ENCODE measurements at places on chromosomes 5 and 9.

- DNase-seq, result no peak
Measured at GRCh38 chr5:113063927-113064326, 87.3 kb downstream of the DCP2 start.

GRCh38 chr5:93632327-93632726 lies 49.3 kb downstream of the NR2F1 start:
- no peak for DNase-seq

DNA sequence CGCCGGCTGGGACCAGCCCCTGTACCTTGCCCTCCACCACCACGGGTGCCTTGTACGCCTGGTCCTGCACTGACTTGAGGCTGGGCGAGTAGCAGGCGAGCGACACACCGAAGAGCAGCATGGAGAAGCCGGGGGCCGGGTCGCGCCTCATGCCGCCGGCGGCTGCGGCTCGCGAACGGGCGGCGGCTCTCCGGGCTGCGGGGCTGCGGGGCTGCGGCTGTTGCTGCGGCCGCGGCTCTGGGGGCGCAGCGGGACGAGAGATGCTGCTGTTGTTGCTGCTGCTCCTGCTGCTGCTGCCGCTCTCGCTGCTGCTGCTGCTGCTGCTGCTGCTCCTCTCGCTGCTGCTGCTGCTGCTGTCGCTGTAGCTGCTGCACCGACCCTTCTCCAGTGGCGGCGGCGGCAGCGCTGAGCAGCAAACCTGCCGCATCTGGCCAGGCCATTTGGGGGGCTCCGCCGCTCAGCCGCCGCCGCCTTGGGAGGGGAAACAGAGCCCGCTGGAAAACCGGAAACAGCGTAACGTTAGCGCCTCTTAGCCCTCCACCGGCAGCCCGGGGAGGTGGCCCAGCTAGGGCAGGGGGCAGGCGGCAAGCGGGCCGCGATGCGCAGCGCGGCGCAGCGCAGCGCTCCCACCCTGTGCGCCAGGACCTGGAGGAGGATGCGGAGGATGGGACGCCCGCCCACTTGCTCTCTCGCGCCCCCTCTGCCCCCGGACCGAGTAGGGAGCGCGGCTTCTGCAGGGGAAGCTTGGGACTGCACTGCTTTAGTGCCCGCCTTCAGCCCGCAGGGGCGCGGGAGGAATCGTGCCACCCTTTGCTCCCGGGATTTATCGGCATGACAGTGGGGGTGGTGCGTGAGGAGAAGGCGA lies at the start of gene NRG2:
Gene NRG2, minus strand, starts transcription at position 657 of the 865 bp plus-strand sequence.
- DNase-seq, result peak; percentile 63

GRCh38 chr5:93583768-93584595 lies 960 bp downstream of the NR2F1 start:
- DNase-seq, result no peak

- peak; percentile 51 for DNase-seq
Measured at GRCh38 chr5:17187011-17187785, 30.2 kb upstream of the BASP1 start.

- DNase-seq, result no peak
Measured at GRCh38 chr5:156200938-156201787, 125.8 kb upstream of the SGCD start.

DNA sequence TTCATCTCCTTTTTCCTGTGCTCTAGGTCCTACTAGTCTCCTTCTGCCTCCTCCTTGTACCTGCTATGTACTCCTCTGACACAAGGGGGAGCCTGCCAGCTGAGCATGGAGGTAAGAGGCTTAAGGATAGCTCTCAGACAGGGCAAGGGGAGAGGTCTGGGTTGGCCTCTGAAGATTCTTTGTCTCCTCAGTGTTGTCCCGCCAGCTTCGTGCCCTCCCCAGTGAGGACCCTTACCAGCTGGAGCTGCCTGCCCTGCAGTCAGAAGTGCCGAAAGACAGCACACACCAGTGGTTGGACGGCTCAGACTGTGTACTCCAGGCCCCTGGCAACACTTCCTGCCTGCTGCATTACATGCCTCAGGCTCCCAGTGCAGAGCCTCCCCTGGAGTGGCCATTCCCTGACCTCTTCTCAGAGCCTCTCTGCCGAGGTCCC lies 3.8 kb downstream of the CREB3 start:
- peak; percentile 83 for DNase-seq

Data from D721Med (cell line).